ENCODE measurements at places on chromosomes 3 and 15. TPM values are rescaled to one million over a fixed set of nuclear protein-coding genes. Genes with fewer than 3 reads are reported as not detected.

ADGRG7 gene
- total RNA-seq: 0.51 TPM

EAF2 gene
- total RNA-seq: 6.0 TPM

ANKUB1 gene
- total RNA-seq: not detected

FBXO40 gene
- not detected for total RNA-seq

LRTM1 gene
- not detected for total RNA-seq

RHOV gene
- 0.19 TPM for total RNA-seq

INKA1 gene
- 5.5 TPM for total RNA-seq

METTL6 gene
- 16.0 TPM for total RNA-seq

GOLGA6A gene
- not detected for total RNA-seq

CSPG5 gene
- total RNA-seq: 7.0 TPM

DLL4 gene
- 9.7 TPM for total RNA-seq

TMCO5A gene
- not detected for total RNA-seq

FETUB gene
- total RNA-seq: not detected

LRRC31 gene
- total RNA-seq: not detected

All from aorta (tissue), 5 donors.